NCI-H748 treated with DMSO at 0.1 percent for 48 hours (cell line): ENCODE measurements at places on chromosomes 7 and 10.

- DNase-seq: no peak
These were observed 141.6 kb downstream of the PRKAG2 start for GRCh38 chr7:151735186-151735850.

GRCh38 chr7:132422502-132423111, 153.7 kb downstream of the PLXNA4 start:
- no peak for DNase-seq

DNA sequence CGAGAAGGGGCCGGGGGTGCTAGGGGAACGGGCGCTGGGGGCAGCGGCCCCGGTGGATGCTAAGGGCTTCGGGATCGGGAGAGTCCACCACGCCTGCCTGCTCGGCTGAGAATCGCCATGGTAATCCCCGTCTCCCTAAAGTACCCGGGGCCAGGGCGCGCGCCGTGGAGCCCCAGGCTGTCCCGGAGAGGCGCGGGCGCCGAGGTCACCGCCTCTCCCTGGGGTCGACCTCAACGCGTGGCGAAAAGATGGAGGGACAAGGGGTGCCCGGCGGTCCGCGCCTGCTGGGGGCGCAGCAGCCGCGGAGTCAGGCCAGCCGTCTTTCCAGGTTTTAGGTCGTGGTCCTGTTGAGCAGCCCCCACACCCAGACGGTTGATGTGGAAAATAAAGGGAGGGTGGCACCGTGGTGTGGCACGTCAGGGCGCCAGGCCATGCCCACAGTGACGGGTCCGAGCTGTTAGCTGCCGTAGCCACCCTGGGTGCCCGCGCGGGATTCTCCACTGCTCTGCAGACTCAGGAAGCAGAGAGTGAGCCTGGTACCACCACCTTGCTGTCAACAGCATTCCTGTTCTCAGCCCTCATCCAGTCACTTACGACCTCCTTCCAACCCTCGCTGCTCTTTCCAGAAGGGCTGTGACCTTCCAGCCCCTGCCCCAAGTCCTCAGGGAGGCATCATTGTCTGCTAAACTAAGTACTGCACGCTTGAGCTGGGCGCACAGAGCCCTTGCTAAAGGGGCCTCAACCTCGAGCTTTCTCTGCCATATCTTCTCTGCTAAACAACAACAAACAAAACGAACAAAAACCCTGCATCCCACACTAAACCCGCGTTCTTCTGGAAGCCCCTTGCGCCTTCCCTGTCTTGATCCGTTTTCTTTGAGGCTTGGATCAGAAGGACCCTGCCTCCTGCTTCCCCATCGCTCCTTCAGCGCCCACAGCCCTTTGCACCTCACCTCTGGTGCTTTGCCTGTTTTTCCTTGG, 666 bp downstream of the SMKR1 start:
- peak; percentile 21 for DNase-seq

DNA sequence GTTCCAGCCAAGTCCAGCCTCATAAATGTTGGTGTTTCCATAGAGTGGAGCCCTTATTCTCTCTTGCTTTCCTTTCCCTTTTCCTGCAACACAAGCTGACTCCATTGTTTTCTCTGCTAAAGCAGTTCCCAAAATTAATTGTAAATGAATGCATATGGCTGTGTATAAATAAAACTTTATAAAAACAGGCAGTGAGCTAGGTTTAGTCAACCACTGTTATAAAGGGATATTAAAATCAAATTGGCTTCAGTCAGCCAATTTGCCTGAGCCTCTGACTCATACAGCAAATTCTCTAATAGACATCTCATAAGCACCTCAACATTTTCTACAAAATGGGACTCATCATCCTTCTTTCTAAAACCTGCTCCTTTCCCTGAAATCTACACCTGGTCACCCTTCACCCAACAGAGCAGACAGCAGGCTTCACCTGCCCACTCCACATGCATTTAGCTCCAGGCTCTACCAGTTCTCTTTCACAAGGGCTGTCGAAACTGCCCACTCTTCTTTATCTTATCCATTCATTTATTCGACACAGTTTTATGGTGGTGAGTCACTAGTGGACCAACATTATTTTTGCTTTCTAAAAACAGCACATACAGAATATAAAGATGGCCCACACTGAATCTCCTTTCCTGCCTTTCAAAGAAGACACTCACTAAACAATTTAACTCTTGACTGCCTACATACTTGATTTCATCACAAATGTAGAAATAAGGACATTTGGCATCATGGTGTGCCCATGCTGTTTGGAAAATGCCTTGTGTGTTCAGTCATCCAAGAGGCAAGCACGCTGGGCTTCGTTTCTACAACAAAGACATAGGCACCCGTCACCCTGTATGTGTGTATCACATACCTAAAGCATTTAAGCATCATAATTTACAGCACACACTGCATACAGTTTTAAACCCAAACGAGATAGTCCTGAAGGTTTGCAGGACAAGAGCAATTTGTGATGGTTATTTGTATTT, 74.6 kb upstream of the C7orf33 start:
- no peak for DNase-seq

DNA sequence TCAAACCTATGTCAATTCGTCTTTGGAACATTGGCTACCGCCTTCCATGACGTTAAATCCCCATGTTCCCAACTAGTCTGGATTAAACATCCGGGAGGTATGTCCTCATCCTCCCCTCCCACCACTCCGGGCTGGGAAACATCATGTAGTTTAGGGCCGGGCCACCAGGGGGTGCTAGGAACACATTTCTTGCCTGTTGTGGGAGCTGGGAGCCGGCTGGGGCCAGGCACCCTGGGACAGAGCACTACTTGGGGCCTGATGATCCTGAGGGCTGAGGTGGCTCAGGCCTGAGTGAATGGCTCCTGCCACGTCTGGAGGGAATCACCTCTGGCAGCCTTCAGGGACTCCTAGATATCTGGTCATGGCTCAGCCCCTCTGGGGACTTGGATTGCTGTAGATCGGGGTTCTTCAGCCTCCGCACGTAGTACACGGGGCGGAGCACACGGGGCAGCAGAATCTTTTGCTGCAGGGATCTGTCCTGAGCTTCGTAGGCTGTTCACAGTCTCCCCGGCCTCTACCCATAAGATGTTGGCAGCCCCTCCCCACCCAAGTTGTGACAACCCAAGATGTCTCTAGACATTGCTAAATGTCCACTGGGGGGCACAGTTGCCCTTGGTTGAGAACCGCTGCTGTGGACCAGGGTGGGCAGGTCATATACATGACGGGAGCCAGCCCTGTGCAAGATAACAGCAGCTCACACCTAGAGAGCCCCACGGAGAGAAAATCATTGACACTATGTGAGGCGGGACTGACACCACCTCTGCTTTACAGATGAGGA, 141.2 kb upstream of the ZNF716 start:
- no peak for DNase-seq

- no peak for DNase-seq
These were observed 14.7 kb downstream of the CFAP58 start for GRCh38 chr10:104368381-104368780.

DNA sequence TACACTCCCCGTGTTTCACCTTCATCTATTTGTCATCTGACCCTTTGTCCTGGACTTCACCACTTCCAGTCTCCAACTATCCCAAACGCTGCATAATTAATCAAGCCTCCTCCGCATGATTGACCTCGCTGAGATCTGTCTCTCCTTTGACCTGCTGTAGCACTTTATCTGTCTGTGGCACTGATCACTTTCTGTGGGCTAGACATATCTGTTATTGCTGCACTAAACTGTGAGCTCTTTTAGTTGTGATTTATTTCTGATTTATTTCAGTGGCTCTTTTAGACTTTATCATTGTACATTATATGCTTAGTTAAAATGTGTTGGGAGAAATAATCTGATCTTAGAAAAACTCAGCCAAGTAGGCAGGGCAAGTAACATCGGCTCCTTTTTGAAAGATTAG, 91.9 kb upstream of the GATA3 start:
- no peak for DNase-seq

DNA sequence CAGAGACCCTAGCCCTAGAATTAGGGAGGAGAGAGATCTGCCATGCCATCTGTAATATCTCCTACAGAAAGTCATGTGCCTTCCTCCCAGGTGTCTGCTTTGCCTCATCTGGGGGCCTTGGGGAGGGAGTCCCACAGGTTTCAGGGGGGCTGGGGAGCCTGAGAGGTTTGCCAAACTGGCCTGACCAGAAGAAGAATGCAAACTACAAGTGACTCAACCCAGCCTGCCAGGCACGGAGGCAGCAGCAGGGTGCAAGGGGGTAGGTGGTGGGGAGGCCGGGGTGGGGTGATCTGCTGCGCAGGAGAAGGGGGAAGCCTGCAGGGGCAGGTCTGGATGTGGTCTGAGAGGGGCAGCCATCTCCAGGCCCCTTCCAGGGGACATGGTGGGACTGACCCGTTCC, 9.6 kb upstream of the TRIM8 start:
- no peak for DNase-seq

GRCh38 chr7:71182438-71182935, 50.5 kb downstream of the GALNT17 start:
- no peak for DNase-seq

DNA sequence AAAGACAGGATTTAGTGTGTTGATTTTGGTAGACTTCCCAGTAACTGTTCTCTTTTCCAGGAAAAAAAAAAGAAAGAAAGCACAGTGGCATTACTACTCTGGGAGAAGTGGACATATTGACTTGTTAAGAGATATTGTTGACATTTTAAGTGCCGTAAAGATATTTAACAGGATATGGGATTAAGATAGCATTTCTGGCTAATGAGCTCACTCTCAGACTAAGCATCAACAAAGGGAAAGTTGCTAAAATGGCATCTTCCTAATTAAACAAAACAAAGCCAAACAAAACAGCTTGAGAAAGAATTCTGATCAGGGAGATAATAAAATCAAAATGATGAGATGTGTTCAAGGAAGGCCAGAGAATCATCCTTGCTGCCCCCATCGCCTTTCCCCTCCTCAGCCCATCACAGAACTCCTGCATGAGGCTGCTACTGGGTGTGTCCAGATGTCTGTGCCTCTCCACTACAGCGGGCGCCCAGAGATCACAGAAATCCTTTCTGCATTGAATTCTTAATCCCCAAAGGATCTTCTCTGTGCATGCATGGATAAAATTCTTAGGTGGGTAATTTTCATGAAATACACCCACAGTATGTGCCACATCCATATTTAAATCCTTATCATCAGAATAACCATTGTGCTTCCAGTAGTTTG, 270.5 kb downstream of the POU6F2 start:
- no peak for DNase-seq

- DNase-seq: no peak
These were observed 127.5 kb upstream of the PCLO start for GRCh38 chr7:83290211-83290610.

DNA sequence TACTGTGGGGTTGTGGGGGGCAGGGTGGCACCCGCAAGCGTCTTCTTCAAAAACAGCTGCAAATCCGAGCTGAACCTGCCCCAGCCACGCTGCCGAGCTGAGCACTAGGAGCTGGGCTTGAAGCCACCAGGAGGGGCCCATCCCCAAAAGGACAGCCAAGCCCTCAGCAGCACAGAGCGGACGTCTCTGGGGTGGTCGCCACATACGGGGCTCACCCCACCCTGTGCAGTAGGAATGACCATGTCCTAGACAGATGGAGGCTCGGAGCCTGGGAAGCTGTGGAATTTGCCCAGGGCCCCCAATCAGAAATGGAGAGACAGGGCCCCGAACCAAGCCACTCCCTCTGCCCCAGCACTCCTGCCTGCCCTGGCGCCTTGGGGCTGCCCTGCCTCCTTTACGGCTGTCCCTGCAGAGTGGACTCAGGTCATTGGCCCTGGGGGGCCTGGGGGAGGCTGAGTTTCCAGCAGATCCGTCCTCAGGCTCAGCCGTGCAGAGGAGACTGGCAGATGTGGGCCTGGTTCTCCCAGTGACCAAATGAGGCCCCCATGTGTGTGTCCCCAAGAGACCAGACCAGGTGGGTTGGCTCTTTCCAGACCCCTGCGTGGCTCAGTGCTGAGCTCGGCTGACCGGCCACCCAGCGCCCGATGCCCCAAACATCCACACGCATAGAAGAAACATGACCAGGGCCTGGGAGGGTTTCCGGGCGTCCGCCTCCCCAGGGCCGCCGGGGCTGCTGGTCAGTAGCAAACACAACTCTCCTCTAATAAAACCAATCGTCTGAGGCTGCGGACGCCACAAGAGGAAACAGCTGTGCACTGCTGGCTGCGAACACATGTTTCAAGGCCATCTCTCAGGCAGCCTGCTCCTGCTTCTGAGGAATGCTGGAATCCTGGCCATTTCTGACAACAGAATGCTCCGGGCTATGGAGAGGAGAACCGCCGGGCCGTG, 54.9 kb downstream of the PDGFA start:
- no peak for DNase-seq

DNA sequence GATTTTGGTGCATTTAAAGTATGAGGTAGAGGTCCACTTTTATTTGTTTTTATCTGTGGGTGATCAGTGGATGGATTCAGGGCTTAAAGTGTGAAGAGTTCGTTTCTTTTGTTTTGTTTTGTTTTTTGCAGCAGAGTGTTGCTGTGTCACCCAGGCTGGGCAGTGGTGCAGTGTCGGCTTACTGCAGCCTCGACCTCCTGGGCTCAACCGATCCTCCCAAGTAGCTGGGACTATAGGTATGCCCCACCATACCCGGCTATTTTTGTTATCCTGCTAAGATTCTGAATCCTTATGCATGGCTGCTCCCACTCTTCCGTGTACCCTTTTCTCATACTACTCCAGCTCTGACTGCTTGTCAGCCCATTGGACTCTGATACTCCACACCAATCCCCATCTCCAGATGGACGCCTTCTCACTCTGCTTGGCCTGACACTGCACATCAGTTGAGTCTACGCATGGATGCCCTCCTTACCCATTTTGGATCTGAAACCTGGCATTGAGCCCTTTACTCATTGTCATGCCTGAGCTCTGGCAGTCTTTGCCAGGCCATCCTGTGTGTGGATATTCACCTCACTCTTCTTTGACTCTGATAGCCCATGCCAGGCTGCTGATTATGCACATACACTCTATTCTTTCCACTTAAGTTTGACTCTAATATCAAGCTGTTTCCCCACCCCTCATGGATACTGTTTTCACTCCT, 119.5 kb downstream of the CCSER2 start:
- no peak for DNase-seq

DNA sequence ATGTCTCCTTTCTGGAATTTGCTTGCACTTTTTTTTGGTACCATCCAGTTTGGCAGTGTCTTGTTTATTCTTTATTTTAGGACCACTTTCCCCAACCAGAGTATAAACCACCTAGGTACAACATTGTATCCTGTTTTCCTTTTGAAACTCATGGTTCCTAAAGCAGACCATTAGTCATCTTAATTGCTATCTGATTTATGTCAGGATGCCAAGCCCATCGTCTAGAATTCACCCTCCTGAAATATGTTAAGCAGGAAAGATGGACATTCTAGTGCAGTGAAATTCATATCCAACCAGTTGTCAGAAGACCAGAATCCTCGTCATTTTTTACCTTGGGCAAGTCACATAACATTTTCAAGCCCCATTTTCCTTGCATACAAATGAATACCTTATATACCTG, 223.6 kb upstream of the KMT2E start:
- no peak for DNase-seq

- no peak for DNase-seq
These were observed 84.6 kb downstream of the ICA1 start for GRCh38 chr7:8177109-8177933.

- no peak for DNase-seq
These were observed 92.8 kb upstream of the TMEM168 start for GRCh38 chr7:112882991-112883390.

- no peak for DNase-seq
These were observed at the start of gene OPALIN for GRCh38 chr10:96358851-96359540. Gene OPALIN (minus strand): TSS chr10:96359002. CDS start chr10:96358896, 106 bp downstream.
